ENCODE measurements at places on chromosomes 13 and 19. TPM values are rescaled to one million over a fixed set of nuclear protein-coding genes. Genes with fewer than 3 reads are reported as not detected.

Gene SERP2
- total RNA-seq = not detected

- H3K4me3 ChIP-seq = no peak overlapping the region
- H3K27ac ChIP-seq = no peak overlapping the region
- H3K36me3 ChIP-seq = peaks cover 11% of the 10 kb centered on the region
- no peak for ATAC-seq
- H3K27me3 ChIP-seq = no peaks in the 10 kb centered on the region
Observed at GRCh38 chr19:41590936-41591335, 15.0 kb downstream of the CEACAM21 start.

- no peak overlapping the region for H3K4me3 ChIP-seq
- H3K36me3 ChIP-seq = no peaks in the 10 kb centered on the region
- no peaks in the 10 kb centered on the region for H3K4me1 ChIP-seq
Observed at GRCh38 chr13:73579574-73580274, 520.9 kb downstream of the KLF5 start.

DNA sequence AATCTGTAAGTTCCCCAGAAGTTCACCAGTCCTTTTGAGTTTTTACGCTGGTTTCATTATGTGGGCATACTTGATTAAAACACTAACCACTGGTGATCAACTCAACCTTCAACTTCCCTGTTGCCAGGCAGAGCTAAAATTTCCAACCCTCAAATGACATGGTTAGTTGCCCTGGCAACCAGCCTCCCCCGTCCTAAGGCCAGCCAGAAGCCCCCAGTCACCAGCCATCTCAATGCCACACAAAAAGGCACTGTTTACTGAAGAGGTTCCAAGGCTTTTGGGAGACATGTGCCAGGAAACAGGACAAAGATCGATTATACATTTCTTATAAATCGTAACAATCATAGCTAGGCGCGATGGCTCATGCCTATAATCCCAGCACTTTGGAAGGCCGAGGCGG is 1.6 kb downstream of the ZNF649 start:
- H3K27ac ChIP-seq = no peak overlapping the region
- H3K4me3 ChIP-seq = peak overlapping the region; percentile 92
- H3K4me1 ChIP-seq = peaks cover 7% of the 10 kb centered on the region
- no peak for ATAC-seq

GRCh38 chr19:21508198-21508597 is 2.8 kb downstream of the ZNF429 start:
- peaks cover 13% of the 10 kb centered on the region for H3K4me1 ChIP-seq
- no peak for ATAC-seq
- H3K4me3 ChIP-seq = peak overlapping the region; percentile 99
- H3K27me3 ChIP-seq = no peaks in the 10 kb centered on the region

- peak overlapping the region; percentile 92 for H3K27ac ChIP-seq
- peaks cover 22% of the 10 kb centered on the region for H3K4me1 ChIP-seq
- no peaks in the 10 kb centered on the region for H3K27me3 ChIP-seq
- H3K36me3 ChIP-seq = peaks cover 73% of the 10 kb centered on the region
Observed at GRCh38 chr13:91349992-91350911, 2.8 kb downstream of the MIR17HG start.

GRCh38 chr19:13100841-13101589 is 1.6 kb downstream of the LYL1 start:
- no peak for ATAC-seq
- H3K36me3 ChIP-seq = peaks cover 14% of the 10 kb centered on the region
- H3K27ac ChIP-seq = peak overlapping the region; percentile 36
- peaks cover 8% of the 10 kb centered on the region for H3K27me3 ChIP-seq

GRCh38 chr13:48155848-48156247 is 60.9 kb upstream of the MED4 start:
- ATAC-seq = peak; percentile 85
- peaks cover 46% of the 10 kb centered on the region for H3K4me1 ChIP-seq
- peak overlapping the region; percentile 66 for H3K4me3 ChIP-seq
- peak overlapping the region; percentile 77 for H3K27ac ChIP-seq
- no peaks in the 10 kb centered on the region for H3K36me3 ChIP-seq
- H3K27me3 ChIP-seq = no peaks in the 10 kb centered on the region

GRCh38 chr13:100983111-100983510 is 308.5 kb upstream of the TMTC4 start:
- H3K36me3 ChIP-seq = no peaks in the 10 kb centered on the region
- no peaks in the 10 kb centered on the region for H3K4me1 ChIP-seq
- peaks cover 33% of the 10 kb centered on the region for H3K27me3 ChIP-seq
- ATAC-seq = no peak
- H3K4me3 ChIP-seq = no peak overlapping the region

Gene GAPDHS
- total RNA-seq = not detected

DNA sequence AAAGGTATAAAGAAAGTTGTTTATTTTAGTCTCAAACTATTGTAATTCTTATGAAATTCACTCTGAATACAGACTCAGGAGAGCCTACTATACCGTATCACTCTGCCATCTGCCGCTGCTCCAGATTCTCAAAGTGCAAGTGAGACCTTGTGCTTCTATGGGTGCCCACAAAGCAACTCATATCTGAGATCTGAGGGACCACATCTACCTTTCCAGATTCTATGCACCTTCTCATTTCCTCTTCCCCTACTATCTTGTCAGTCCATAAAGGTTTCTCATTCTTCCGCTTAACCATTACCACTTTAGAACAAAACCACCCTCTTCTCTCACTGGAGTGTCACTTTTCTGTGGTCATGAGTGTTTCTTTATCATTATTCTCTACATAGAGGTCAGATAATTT is 1236.9 kb downstream of the DIAPH3 start:
- no peak for ATAC-seq
- H3K36me3 ChIP-seq = no peaks in the 10 kb centered on the region
- no peak overlapping the region for H3K4me3 ChIP-seq
- H3K27me3 ChIP-seq = no peaks in the 10 kb centered on the region

DNA sequence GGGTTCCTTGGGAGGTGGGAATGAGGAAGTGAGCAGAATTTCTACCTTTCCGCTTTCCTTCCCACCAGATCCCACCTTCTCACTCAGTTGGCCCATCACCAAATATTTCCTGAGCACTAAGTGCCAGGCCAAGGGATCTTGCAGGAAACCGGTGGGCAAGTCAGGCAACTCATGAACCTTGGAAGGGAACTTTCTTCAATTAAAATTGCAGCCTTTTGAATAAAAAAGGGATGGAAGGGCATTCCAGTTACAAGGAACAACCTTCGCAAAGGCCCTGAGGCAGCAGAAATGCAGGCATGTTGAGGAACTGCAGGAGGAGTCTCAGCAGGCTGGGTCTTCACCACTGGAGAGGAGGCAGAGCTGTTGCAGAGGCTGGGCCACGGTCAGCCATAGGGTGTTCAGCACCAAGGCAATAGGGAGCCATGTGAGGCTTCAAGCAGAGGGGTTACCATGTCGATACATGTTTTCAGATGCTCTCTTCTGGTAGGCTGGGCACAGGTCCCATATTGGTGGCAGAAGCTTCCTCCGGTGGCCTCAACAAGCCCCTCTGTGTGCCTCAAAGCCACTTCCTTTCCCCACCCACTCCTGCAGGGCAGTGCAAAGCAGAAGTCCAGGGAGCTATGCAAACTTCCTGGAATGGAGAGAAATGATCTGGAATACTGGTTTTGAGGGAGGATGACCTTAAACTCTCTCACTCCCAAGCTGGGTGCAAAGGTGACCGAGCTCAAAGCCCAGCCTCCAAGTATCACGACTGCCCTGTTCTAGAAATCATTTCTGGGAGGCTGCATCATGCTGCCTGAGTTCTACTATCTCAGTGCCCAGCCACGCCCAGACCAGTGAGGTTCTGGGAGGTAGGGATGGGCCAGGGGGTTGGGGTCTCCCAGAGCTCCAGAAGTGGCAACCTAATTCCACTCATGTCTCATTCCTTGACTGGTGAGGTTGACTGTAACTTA is at the start of gene FUT6:
Gene FUT6, minus strand, starts transcription at position 638 of the 953 bp plus-strand sequence. CDS start 7,135 bp downstream, outside the sequence.
- ATAC-seq = no peak
- H3K27me3 ChIP-seq = peaks cover 3% of the 10 kb centered on the region
- H3K36me3 ChIP-seq = no peaks in the 10 kb centered on the region
- no peak within 1 kb of the TSS for H3K4me3 ChIP-seq
- no peak within 1 kb of the TSS for H3K27ac ChIP-seq
- no peaks in the 10 kb centered on the region for H3K4me1 ChIP-seq

Data from activated T-helper 17 cell treated with anti-CD3 and anti-CD28 coated beads, Interleukin-2, amount 50 U/mL, for 72 hours (primary cell).